ENCODE measurements at places on chromosomes 16 and 17. TPM values are rescaled to one million over a fixed set of nuclear protein-coding genes. Genes with fewer than 3 reads are reported as not detected.

DNA sequence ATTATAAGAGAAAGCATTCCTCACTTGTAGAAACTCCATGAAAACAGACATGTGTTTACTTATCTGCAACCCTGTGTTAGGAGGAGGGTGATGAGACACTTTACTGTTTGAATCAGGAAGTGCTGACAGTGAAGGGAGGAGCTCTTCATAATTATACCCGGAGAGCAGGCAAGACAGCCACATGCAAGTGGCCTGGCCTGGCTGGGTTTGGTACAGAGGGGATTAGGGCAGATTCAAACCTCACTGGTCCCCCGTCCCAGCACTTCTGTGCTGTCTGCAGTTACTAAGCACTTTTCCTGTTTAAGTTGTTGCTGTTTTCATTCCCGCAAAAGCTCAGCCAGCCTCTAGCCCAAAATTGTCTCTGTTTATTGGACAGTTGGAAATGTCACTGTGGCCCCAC is 78.5 kb downstream of the WWOX start:
- peak; percentile 9 for DNase-seq

DNA sequence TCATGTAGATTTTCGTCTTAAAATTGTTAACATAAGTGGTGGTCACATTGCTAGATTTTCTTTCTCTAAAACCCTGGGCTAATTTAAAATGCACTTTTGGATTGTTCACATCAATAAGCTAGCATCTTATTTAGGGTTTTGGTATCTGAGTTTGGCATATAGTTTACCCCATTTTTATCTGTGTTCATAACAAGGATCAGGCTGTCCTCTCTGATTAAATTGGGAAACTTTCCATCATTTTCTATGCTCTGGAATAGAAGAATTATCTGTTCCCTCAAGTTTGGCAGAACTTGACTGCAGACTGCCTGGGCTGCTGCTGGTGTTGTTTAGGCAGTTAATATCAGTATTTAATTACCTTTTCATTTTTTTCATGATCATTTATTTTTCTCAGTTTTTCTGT is 1.8 kb downstream of the SPECC1 start:
- DNase-seq = no peak

- DNase-seq = no peak
Measured at GRCh38 chr16:24737391-24737871, 8.0 kb downstream of the TNRC6A start.

Gene SLC16A6
- total RNA-seq = 2.7 TPM

GRCh38 chr16:55207693-55208428 is 116.1 kb upstream of the IRX6 start:
- peak; percentile 34 for DNase-seq

DNA sequence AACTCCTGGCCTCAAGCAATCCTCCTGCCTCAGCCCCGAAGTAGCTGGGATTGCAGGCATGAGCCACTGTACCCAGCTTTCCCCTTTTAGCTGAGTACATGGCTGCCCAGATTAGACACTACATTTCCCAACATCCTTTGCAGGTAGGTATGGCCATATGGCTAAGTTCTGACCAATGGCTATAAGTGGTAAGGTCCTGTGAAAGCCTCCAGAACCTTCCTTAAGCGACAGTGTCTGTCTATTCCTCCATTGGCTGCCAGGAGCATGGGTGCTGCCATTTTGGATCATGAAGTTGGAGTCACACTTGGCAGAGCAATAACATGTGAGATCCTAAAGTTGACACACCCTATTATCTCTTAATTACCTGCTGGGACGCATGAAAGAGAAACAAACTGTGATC is 24.4 kb upstream of the CRHR1 start:
- DNase-seq = no peak

Measured in tongue (tissue), 3 donors.